ENCODE measurements at places on chromosomes 7 and 10.
A peak's percentile ranks its signal among the peaks of the same experiment; 100 is the strongest.

- no peak for DNase-seq
These were observed 38.5 kb downstream of the NPTX2 start for GRCh38 chr7:98655611-98656010.

DNA sequence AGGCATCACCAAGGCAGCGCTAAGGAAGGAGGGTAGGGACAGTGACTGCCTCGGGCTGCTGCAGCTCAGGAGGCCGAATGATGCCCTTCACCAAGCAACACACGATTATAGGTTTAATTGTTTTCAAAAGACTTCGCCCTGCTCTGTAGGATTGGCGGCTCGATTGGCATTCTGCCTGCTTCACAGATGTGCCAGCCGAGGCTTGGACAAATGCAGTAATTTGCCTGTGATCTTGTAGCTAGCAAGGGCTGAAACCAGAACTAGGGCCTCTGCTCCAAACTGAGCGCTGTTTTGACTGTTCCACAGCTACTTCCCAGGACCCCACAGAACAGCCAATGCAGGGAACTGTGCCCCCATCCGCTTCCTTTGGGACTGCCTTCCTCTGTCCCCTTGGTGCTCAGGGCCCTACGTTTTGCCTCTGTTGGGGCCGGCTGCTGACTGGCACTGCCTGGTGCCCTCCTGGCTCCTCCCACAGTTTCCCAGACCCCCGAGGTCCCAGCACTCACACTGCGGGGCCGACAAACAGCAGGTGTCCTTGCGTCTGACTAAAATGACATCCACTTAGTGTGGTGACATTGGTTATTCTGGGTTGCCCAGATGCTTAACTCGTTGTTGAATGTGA lies 62.6 kb upstream of the EN2 start:
- no peak for DNase-seq

DNA sequence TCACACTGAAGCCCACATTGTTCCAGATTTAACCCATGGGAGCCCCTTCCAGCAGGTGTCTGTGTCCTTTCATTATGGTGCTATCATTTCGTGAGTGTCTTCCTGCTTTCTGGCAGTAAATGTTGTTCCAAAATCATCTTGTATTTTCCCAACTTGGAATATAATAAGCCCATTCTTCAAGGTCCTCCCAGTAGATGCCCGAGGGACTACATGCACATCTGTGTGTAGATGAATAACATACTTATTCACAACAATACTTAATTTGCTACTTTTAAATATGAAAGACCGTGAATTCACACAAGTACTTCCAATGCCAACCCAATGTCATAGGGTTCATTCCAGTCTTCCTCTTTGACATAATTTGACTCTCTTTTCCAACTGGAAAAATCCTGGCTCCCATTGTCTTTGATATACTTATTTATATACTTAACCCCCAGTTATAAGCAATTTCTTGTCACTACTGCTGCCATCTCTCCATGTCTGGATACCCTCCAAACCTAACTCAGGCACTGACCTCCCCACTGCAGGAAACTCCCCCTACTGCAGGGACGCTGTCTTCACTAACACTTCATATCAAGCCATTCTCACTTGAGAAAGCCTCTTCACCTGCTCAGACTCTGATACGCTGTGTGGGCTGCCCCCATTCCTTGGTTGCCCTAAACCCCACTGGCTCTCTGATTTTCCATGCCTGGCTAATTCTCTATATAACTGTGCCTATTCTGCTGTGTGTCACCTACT lies 1119.2 kb downstream of the CNTNAP2 start:
- no peak for DNase-seq

DNA sequence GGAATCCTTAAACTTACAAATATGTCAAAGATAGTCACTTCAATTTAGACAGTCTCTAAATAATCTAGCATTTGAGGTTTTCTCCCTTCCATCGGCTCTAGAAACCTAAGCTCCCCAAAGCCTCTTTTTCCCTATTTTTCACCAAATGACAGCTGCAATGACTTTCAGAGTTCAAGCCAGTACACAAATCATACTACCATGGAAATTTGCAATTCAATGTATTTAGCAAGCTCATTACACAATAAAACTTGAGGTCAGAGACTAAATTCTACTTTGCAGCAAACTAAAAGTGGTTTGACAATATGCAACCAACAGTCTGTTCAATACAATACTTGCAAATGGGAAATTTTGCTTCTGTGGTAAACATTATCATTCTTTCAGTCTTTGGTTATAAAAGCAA lies 80.3 kb downstream of the SKIDA1 start:
- DNase-seq: no peak

GRCh38 chr7:570801-571070 lies 51.1 kb upstream of the PDGFA start:
- no peak for DNase-seq

DNA sequence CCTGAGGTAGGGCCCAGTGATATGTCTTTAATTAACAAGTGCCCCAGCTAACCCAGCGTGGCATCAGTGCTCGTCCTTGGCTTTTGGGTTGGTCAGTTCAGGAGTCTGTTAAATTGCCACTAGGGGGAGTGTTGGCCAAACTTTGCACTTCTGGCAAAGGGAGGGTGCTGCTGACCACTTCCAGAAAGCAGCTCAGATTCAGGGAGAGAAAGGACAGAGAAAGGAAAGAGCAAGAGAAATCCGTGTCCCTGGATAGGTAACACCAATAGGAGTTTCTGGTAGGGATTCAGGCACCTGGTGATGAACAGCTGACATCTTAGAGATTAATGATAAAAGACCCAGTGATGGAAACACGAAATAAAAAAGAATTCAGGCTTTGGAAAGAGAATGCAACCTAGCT lies 243.1 kb upstream of the AOAH start:
- no peak for DNase-seq

DNA sequence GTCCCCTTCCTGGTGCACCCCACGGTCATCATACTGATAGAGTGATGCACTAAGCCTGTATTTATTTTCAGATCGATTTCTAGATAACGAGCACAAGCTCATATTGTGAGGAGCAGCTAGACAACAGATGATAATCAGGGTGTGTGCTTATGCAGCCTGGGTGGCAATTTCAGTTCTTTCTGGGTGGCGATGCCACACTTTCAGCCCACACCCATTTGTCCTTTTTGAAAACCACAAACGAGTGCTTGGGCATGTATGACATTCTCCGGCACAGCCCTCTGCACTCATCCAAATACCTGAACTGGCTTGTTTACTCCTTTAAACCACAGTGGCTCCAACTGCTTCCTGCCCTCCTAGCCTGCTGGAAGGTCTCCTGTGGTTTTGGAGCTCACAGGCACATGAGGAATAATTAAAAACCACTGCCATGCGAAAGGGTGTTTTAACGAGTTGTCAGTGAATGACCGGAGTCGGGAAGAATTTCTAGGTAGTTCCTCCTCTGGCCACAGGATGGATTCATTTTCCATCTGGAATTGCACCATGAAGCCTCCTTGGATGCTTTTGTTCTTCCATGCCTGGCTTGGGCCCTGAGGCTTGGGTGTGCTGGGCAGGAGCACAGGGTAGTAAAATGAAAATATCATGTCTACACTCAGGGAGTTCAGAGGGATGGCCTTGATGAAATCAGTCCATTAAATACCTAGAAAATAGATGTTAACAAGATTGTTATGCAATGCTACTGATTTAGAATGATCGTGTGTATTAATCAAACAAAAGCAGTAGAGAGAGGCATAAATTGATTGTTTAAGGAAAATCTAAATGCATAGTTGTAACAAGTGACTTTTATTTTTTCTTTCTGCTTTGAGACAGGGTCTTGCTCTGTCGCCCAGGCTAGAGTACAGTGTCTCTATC lies 52.4 kb upstream of the ITGB1 start:
- DNase-seq: peak; percentile 59

GRCh38 chr7:133071506-133071905 lies 10.4 kb downstream of the CHCHD3 start:
- DNase-seq: no peak

DNA sequence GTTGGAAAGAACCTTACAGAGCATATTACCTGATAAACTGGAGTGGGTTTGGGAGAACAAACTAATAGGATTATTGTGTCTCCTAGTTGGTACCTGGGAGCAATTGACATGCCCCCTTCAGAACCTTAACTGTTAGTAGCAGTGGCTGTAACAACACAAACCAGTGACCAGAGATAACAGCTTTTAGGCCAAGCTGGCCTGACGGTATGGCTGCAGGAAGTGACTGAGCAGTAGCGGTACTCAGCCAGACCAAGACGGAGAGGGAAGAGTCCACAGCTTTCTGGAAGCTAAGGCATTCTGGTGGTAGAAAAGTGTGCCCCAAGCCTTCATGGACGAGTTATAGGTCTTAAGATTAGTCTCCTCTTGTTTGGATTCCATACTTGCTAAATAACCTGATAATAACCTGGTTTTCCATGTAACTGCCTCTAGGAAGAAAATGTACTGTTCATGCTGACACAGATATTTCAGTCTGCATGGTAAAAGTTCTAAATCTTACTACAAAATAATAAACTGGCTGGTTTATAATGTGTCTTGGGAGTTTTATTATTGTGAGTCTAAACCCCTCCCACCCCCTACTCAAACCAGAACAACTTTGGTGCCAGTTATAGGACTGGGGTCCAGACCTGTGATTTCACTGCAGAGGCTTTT lies 11.3 kb downstream of the NOLC1 start:
- no peak for DNase-seq

GRCh38 chr7:95772298-95772770 lies at the start of gene DYNC1I1:
DYNC1I1 (plus strand) TSS chr7:95772554; CDS start chr7:95804730, 32,176 bp downstream.
- peak; percentile 14 for DNase-seq

DNA sequence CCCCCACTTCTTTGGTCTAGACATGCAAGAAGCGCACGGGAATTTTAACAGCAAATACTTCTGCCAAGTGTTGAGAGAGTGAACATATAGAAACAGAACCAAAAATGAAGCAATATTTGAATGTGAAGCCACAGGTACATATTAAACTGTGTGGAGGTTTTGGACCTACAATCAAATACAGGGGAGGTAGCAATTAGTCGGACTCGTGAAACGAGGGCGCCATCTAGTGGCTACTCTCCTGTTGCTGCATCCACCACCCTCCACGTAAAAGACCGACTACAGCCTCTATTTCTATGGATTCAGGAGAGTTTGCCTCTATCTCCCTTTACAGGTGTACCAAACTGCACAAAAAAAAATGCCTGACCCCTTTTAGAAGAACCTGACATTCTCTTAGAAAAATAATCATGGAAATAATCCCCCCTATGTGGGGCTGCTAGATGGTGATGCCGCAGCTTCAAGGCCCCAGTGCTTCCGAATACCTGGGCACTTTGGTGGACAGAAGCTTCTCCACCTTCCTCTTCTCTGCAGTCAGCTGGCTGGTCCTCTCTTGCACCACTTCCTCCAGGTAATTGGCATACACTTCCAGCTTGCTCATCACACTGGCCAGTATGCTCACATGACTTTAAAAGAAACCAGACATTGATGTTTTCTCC lies 31.7 kb downstream of the TECTB start:
- peak; percentile 79 for DNase-seq

DNA sequence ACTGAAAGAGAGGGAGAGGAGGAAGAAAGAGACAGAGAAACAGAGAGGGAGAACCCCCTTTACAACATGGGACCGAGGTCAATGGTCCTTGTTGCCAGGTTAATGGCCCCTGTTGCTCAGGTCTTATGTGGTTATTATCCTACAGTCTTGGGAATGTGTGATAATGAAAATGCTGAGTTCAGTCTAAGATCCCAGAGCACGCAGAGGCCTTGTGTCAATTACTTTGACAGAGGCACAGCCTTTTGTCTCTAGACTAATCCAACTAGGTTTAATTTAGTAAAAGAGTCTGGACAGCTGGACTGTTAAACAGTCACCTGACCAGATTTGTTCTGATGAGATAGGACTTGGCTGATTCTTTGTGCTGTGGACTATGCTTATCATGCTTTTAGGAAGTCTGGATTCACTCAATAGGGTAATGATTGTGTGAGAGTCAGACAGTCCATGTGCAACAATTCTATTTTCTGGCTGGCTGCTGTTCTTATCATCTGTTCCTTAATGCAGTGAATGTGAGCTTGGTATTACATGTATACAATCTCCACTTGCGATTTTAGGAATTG lies 157.4 kb upstream of the MAGI2 start:
- DNase-seq: no peak

DNA sequence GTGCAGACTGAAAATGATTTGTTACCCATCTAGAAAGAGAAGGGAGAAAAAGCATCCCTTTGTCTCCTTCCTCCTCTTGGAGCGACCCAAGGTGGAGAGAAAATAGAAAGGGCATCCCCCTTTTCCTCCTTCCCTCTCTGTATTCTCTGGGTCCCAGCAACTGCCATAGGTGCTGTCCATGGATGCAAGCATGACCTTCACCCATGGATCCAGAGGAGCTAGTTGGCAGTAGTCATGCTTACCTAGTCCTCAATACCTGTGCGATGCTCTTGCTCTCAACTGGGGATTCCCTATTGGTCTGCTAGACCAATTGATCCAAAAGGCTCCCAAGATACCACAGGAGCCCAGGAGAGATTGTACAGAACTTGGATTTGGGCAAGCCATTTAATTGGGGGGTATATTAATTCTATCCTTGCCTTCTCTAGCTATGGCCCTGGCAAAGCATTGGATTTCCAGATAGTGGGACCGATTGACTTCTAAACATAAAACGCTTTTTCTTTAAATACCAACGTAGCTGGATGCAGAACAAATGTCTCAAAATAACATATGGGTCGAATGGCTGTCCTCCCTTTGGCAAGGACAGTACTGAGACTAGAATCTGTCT lies 547.8 kb upstream of the IGFBP3 start:
- DNase-seq: no peak

- DNase-seq: no peak
These were observed 185.0 kb downstream of the ELFN1 start for GRCh38 chr7:1854866-1855724.

DNA sequence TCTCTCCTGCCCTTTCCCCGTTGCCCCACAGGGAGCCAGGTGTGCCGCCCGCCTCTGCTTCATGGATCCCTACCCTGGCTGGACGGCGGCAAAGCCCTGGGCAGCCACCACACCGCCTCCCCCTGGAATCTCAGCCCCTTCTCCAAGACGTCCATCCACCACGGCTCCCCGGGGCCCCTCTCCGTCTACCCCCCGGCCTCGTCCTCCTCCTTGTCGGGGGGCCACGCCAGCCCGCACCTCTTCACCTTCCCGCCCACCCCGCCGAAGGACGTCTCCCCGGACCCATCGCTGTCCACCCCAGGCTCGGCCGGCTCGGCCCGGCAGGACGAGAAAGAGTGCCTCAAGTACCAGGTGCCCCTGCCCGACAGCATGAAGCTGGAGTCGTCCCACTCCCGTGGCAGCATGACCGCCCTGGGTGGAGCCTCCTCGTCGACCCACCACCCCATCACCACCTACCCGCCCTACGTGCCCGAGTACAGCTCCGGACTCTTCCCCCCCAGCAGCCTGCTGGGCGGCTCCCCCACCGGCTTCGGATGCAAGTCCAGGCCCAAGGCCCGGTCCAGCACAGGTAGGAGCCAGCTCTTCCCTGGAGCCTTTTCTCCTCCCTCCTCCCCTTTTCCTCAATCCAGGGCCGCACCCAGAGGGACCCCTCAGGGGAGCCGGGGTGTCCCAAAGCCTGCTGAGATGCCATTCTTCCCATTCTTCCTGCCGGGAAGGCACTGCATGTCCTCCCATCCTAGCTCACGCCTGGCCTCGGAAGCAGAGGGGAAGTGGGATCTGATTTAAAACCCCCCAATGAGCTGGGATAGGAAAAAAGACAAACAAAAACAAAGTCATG lies 4.0 kb downstream of the GATA3 start:
- DNase-seq: no peak
